Hematopoietic multipotent progenitor cell treated with erythropoietin and hydrocortisone succinate and interleukin-3 and kit ligand, for 8 days (in vitro differentiated cells): ENCODE measurements at places on chromosomes 7 and 10.

GRCh38 chr10:43965033-43965917 is 316.6 kb upstream of the ZNF32 start:
- no peak for DNase-seq

GRCh38 chr10:79360499-79361342 is 13.5 kb downstream of the PPIF start:
- no peak for DNase-seq

- no peak for DNase-seq
These were observed 415.0 kb downstream of the SFMBT2 start for GRCh38 chr10:6995831-6996230.

DNA sequence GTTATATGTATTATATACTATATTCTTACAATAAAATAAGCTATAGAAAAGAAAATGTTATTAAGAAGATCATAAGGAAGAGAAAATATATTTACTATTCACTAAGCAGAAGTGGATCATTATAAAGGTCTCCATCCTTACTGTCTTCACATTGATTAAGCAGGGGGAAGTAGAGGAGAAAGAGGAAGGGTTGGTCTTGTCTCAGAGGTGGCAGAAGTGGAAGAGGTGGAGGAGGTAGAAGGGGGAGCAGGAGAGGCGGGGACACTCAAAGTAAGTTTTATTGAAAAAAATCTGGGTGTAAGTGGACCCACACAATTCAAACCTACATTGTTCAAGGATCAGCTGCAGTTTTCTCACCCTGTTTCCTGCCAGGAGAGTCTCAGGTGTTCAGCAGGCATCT is 28.9 kb upstream of the ERCC6 start:
- DNase-seq: no peak

GRCh38 chr7:131686833-131687232 is 130.4 kb upstream of the PODXL start:
- DNase-seq: no peak

- no peak for DNase-seq
These were observed 63.0 kb upstream of the FAM3C start for GRCh38 chr7:121459148-121459547.

- no peak for DNase-seq
These were observed 534.6 kb upstream of the NRP1 start for GRCh38 chr10:33869028-33869427.
